Karpas-422 (cell line): ENCODE measurements at places on chromosomes 7 and 10.

- H3K4me1 ChIP-seq, result peaks cover 12% of the 10 kb centered on the region
- no peak overlapping the region for H3K4me3 ChIP-seq
- DNase-seq, result peak; percentile 72
Measured at GRCh38 chr7:140653319-140654108, 12.9 kb upstream of the DENND2A start.

DNA sequence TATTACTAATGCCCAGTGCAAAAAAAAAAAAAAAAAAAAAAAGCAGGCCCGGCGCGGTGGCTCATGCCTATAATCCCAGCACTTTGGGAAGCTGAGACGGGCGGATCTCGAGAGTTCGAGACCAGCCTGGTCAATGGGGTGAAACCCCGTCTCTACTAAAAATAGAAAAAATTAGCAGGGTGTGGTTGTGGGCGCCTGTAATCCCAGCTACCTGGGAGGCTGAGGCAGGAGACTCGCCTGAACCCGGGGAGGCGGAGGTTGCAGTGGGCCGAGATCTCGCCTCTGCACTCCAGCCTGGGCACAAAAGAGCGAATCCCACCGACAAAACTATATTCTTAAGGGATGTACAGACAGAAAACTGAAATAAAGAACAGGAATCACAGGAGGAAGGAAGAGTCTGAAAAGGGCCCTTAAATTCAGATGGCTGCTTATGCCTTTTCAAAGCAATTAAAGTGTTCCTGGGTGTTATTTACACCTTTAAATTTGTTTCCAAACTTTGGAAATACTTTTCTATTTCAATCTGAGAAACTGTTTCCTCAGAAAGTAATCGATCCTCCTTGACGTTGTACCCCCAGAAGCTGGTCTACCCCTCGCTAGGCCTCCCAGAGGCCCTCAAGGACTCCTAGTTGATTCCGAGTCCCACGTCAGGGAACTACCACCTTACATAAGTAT, 2.0 kb upstream of the KMT2E start:
- H3K27me3 ChIP-seq, result no peaks in the 10 kb centered on the region
- peak overlapping the region; percentile 95 for H3K27ac ChIP-seq
- peaks cover 23% of the 10 kb centered on the region; the same call in 1 of the 2 replicates for H3K36me3 ChIP-seq
- peak overlapping the region; percentile 95 for H3K4me3 ChIP-seq
- peaks cover 56% of the 10 kb centered on the region for H3K4me1 ChIP-seq

- H3K27ac ChIP-seq, result no peak overlapping the region
- no peaks in the 10 kb centered on the region for H3K27me3 ChIP-seq
- H3K36me3 ChIP-seq, result no peaks in the 10 kb centered on the region
- no peak overlapping the region for H3K4me3 ChIP-seq
Measured at GRCh38 chr7:113044394-113044793, 42.2 kb downstream of the GPR85 start.

- no peak overlapping the region for H3K27ac ChIP-seq
- no peaks in the 10 kb centered on the region for H3K36me3 ChIP-seq
- H3K27me3 ChIP-seq, result no peaks in the 10 kb centered on the region
- peaks cover 5% of the 10 kb centered on the region for H3K4me1 ChIP-seq
Measured at GRCh38 chr10:14698111-14698828, 76.4 kb downstream of the FAM107B start.

GRCh38 chr10:66604195-66604594, 321.6 kb upstream of the LRRTM3 start:
- no peaks in the 10 kb centered on the region; the same call in 1 of the 2 replicates for H3K27me3 ChIP-seq
- no peaks in the 10 kb centered on the region for H3K36me3 ChIP-seq
- H3K4me3 ChIP-seq, result no peak overlapping the region

DNA sequence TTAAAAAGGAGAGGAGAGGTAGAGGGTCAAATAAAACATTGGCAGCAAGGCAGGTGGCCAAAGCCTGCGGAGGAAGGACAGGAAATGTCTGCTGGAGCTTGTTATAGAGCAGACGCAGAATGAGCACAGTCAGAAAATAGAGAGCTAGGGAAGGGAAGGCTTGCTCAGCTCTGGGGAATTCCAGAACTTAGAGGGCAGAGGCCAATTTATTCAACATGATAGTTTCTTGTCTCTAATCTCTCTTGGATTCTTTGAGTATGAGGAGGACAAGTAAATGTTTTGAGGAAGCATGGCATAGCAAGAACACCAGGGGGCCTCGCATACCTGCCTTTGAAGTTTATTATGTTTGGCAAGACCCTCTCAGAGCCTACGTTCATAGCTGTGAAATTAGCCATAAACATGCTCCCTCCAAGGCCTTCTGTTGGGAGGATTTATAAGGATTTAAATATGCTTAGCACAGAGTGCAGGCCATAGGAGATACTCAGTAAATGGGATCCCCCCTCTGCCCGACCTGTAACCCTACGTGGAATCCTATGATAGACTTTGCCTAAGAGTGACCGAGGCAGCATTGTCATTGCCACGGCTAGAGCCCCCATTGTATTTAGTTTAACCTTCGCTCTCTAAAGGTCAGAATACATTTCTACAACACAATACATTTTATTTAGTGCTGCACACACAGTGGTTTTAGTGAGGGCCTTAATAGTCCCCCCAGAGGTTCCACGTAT, 293.9 kb downstream of the CCDC3 start:
- H3K4me3 ChIP-seq, result no peak overlapping the region
- no peaks in the 10 kb centered on the region for H3K4me1 ChIP-seq
- H3K27me3 ChIP-seq, result no peaks in the 10 kb centered on the region
- no peaks in the 10 kb centered on the region for H3K36me3 ChIP-seq

GRCh38 chr7:111290982-111291381, 200.1 kb downstream of the LRRN3 start:
- no peaks in the 10 kb centered on the region for H3K4me1 ChIP-seq
- no peak for DNase-seq
- H3K27ac ChIP-seq, result no peak overlapping the region
- no peak overlapping the region for H3K4me3 ChIP-seq
- no peaks in the 10 kb centered on the region for H3K36me3 ChIP-seq
